ENCODE measurements at places on chromosomes 12 and 14. TPM values are rescaled to one million over a fixed set of nuclear protein-coding genes. Genes with fewer than 3 reads are reported as not detected.

GRCh38 chr14:93120517-93120916, 4.8 kb upstream of the ITPK1 start:
- H3K36me3 ChIP-seq, result no peaks in the 10 kb centered on the region
- H3K4me3 ChIP-seq, result no peak overlapping the region
- no peaks in the 10 kb centered on the region for H3K4me1 ChIP-seq
- DNase-seq, result no peak
- H3K27ac ChIP-seq, result no peak overlapping the region

DNA sequence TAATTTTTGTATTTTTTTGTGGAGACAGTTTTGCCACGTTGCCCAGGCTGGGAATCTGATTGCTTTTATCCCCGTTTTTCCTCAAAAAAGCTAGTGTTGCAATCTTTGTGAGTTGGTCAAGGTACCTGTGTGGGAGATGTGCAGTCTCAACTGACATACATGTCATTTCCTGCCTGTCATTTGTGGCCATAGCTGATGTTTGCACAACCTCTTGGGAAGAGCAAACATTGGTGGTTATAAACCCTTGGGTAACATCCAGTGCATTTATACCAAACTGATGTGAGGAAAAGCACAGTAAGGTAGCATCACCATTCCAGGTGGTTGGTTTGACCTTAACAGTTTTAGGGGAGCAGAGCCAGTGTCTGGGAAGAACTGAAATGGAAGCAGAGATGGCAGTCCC, 54.7 kb downstream of the ATG14 start:
- H3K4me1 ChIP-seq, result no peaks in the 10 kb centered on the region
- no peaks in the 10 kb centered on the region for H3K36me3 ChIP-seq
- no peak for DNase-seq
- no peak overlapping the region for H3K4me3 ChIP-seq
- H3K27me3 ChIP-seq, result no peaks in the 10 kb centered on the region
- no peak overlapping the region for H3K27ac ChIP-seq

DNA sequence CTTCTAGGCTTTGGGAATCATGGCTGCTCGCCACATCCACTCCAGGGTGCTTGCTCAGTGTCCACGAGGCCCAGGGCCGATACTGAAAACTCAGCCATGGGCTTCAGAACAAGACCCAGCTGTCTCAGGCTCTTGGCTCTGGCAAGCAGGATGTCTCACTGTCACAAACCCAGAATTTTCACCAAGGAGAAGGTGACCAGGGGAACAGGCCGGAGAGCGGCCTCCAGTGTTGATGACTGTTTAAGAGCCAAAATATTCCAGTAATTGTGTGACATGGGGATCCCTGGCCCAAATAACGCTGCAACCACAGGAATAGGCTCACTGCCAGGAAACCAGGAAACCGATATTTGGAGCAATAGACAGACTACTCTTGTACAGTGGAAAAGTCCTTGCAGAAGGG, 9.8 kb upstream of the SERPINA5 start:
- no peak overlapping the region for H3K27ac ChIP-seq
- DNase-seq, result no peak
- H3K36me3 ChIP-seq, result no peaks in the 10 kb centered on the region
- no peaks in the 10 kb centered on the region for H3K4me1 ChIP-seq
- H3K4me3 ChIP-seq, result no peak overlapping the region

GRCh38 chr12:104665296-104665695, 208.5 kb downstream of the CHST11 start:
- no peaks in the 10 kb centered on the region for H3K4me1 ChIP-seq
- no peaks in the 10 kb centered on the region for H3K27me3 ChIP-seq
- H3K36me3 ChIP-seq, result no peaks in the 10 kb centered on the region
- H3K27ac ChIP-seq, result no peak overlapping the region

DNA sequence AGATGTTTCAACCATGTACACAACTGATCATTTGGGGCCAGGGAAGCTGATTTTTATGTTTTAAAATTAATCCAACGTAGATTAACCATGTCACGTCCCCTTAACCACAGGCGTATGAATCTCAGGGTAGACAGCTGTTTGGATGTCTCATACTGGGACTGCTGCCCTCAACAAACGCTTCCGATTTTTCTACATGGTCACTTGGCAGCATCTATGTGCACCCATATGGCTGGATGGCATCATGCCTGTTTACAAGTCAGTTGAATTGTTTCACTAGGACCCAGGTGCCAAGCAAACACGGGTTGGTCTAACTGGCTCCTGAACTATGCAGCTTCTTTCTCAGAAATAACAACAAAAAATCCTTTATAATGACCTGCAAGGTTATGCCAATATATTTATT, 393.8 kb downstream of the NPAS3 start:
- H3K4me3 ChIP-seq, result no peak overlapping the region
- no peaks in the 10 kb centered on the region for H3K4me1 ChIP-seq
- H3K27me3 ChIP-seq, result no peaks in the 10 kb centered on the region
- no peak for DNase-seq

GRCh38 chr12:107396991-107397390, 288.6 kb upstream of the PWP1 start:
- no peak overlapping the region for H3K27ac ChIP-seq
- no peak for DNase-seq
- H3K4me1 ChIP-seq, result no peaks in the 10 kb centered on the region
- H3K36me3 ChIP-seq, result no peaks in the 10 kb centered on the region
- no peak overlapping the region for H3K4me3 ChIP-seq
- H3K27me3 ChIP-seq, result no peaks in the 10 kb centered on the region

- H3K36me3 ChIP-seq, result no peaks in the 10 kb centered on the region
- DNase-seq, result no peak
- no peaks in the 10 kb centered on the region for H3K4me1 ChIP-seq
- no peak overlapping the region for H3K27ac ChIP-seq
- no peak overlapping the region for H3K4me3 ChIP-seq
- no peaks in the 10 kb centered on the region for H3K27me3 ChIP-seq
These were observed 162.2 kb upstream of the EGLN3 start for GRCh38 chr14:34113005-34113511.

DNA sequence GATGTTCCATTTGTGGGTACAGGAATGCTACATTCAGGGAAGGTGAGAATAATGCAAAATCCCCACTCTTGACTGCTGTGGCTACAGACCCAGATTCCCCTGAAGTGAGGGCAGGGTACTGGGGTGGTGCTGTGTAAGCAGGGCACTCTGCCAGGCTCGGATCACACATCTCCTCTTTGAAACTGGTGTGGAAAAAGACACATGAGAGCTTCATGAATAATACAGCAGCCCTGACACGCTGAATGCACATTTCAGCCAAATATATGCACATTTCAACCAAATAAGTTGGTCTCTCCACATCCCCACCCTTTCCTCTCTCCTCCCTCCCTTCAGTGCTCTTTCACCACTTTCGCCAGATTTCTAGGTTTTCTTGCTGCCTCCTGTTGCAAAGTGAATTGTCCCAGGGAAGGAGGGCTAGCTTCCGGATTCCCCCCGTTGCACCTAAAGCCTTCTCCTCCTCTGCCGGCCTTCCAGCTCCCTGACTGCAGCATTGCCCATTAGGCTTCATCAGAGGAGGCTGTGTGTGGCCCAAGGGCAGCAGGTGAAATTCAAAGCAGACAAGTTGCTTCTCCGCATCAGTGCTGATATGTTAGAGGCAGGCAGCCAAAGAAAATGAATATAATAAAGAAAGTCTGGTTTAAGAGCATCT, 118.2 kb upstream of the TMCC3 start:
- H3K4me1 ChIP-seq, result peaks cover 6% of the 10 kb centered on the region
- no peak for DNase-seq

DNA sequence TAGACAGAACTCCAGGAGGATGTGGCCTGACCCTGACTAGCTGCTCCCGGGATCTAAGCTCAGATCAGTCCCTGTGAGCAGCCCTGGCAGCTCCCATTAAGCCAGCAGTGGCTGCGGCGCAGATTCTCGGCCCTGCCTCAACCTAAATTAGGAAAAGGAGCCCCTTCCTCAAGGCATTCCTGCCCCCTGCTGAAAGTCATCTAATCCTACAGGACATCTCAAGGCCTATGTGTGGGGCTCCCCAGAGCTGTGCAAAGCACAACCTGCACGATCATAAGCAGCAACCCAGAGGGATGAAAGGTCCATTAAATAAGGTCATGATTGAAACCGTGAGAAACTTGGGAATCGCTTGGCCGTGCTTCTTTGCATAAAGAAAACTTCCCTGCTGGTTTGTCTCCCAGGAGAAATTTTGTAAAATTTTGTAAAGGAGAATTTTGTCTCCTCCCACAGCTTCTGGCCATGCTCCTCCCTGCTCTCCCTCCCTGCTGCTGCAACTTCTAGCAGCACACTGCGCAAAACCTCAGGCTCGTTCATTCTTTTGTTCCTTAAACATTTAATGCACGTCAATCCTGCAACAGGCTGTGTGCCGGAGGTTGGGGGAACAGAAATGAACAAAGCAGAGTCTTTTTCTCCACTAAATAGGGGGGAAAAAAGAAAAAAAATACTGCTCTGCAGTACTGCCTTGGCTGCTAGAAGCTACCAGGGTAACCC, 96.6 kb upstream of the SLC35F4 start:
- peak overlapping the region; percentile 97 for H3K27ac ChIP-seq
- no peaks in the 10 kb centered on the region for H3K27me3 ChIP-seq
- H3K4me3 ChIP-seq, result no peak overlapping the region
- DNase-seq, result no peak
- H3K36me3 ChIP-seq, result no peaks in the 10 kb centered on the region

Gene KRT83
- total RNA-seq, result not detected

DNA sequence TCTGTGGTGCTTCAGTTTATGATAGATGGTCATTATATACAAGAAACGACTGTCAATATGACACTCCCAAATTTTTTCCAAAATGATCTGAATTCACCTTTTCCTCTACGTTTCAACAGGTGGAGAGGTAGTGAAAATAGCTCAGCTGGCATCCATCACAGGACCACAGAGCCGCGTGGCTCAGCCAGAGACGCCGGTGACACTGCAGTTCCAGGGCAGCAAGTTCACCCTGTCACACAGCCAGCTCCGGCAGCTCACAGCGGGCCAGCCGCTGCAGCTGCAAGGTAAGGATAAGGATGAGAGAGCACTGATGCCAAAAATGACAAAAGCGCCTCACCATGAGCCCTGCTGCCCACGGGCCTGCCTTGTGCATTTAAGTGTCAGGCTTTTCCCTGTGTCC, 73.9 kb downstream of the EP400 start:
- H3K4me1 ChIP-seq, result no peaks in the 10 kb centered on the region
- peaks cover 18% of the 10 kb centered on the region for H3K36me3 ChIP-seq
- DNase-seq, result no peak
- no peak overlapping the region for H3K27ac ChIP-seq
- no peak overlapping the region for H3K4me3 ChIP-seq
- H3K27me3 ChIP-seq, result no peaks in the 10 kb centered on the region

DNA sequence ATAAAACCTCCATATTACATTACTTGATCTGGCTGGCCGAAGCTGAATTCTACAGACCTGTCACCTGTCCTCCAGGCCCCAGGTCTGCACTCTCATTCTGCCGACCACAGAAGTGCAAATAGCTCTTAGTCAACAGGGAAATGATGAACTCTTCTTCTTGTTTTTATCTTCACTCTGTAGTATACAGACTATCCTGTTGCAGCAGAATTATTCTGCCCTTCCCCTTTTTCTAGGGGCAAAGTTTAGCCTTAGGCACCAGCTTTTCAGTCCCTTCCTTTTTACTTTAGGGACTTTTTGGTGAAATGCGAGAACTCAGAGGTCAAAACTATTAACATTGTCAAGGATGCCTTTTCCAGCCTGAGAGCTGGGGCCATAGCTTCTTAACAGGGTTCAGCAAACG, 229.6 kb upstream of the EGLN3 start:
- DNase-seq, result no peak
- H3K36me3 ChIP-seq, result no peaks in the 10 kb centered on the region
- no peaks in the 10 kb centered on the region for H3K4me1 ChIP-seq
- no peak overlapping the region for H3K4me3 ChIP-seq

DNA sequence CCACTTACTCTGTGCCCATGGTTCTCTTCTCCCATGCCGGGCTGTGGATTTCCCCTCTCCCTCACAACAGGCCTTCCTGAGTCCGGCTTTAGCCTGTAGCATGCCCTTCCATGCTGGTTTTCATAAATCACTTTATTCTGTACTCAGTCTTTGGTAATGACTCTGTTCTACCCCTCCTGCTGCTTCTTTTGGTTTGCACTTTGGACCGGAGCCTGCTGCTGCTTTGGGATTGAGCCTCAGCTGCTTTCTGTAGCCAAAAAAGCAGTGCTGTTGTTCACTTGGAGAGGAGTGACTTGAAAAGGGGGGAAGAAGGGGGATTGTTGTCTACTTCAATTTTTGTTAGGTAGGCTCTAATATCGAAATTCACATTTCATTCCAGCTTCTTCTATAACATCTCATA, 8.5 kb upstream of the SLC6A13 start:
- no peak overlapping the region for H3K4me3 ChIP-seq
- H3K27ac ChIP-seq, result no peak overlapping the region
- H3K27me3 ChIP-seq, result no peaks in the 10 kb centered on the region
- no peaks in the 10 kb centered on the region for H3K4me1 ChIP-seq
- no peak for DNase-seq

- H3K27ac ChIP-seq, result no peak overlapping the region
- H3K27me3 ChIP-seq, result no peaks in the 10 kb centered on the region
- H3K4me3 ChIP-seq, result no peak overlapping the region
- no peaks in the 10 kb centered on the region for H3K4me1 ChIP-seq
These were observed 34.6 kb downstream of the XRCC3 start for GRCh38 chr14:103680491-103681231.

- DNase-seq, result no peak
- peaks cover 3% of the 10 kb centered on the region for H3K4me1 ChIP-seq
- H3K4me3 ChIP-seq, result no peak overlapping the region
- no peak overlapping the region for H3K27ac ChIP-seq
- H3K27me3 ChIP-seq, result no peaks in the 10 kb centered on the region
- no peaks in the 10 kb centered on the region for H3K36me3 ChIP-seq
These were observed 124.8 kb upstream of the CPM start for GRCh38 chr12:69057742-69058141.

- no peak overlapping the region for H3K27ac ChIP-seq
- H3K4me1 ChIP-seq, result no peaks in the 10 kb centered on the region
- no peaks in the 10 kb centered on the region for H3K36me3 ChIP-seq
- H3K27me3 ChIP-seq, result peaks cover 2% of the 10 kb centered on the region
These were observed 14.2 kb upstream of the SLC38A4 start for GRCh38 chr12:46839964-46840363.

GRCh38 chr12:59874781-59875180, 279.0 kb downstream of the SLC16A7 start:
- H3K27me3 ChIP-seq, result no peaks in the 10 kb centered on the region
- no peaks in the 10 kb centered on the region for H3K36me3 ChIP-seq
- no peak overlapping the region for H3K4me3 ChIP-seq
- DNase-seq, result no peak

Gene ZNF219
- total RNA-seq, result 33.0 TPM

Gene E2F7
- 0.36 TPM for total RNA-seq

DNA sequence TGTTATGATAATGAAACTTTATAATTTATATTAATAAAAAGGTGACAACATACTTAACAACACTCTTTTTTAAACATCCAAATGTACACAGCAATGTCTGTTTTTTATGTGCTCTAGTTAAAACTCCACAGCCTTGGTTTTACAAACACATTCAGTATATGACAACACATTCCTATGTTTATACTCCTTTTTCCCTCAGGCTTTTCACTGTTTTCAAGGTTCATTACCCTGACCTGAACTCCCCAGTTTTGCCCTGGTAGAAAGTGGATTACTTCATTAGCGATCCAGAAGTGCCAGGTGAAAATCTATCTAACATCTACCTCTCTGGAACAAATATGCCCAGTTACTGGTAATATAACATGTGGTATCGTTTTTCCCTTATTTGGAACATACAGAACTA, 340.2 kb upstream of the DDHD1 start:
- no peak for DNase-seq
- H3K27me3 ChIP-seq, result no peaks in the 10 kb centered on the region
- H3K4me1 ChIP-seq, result no peaks in the 10 kb centered on the region
- H3K27ac ChIP-seq, result no peak overlapping the region
- H3K36me3 ChIP-seq, result no peaks in the 10 kb centered on the region

GRCh38 chr12:82325540-82326336, 32.4 kb downstream of the CCDC59 start:
- no peak overlapping the region for H3K4me3 ChIP-seq
- DNase-seq, result no peak
- H3K36me3 ChIP-seq, result no peaks in the 10 kb centered on the region
- no peak overlapping the region for H3K27ac ChIP-seq
- H3K4me1 ChIP-seq, result no peaks in the 10 kb centered on the region
- no peaks in the 10 kb centered on the region for H3K27me3 ChIP-seq
